HuH-7.5 (cell line): ENCODE measurements at places on chromosomes 12 and 14.

- DNase-seq = no peak
Measured at GRCh38 chr12:42730291-42730690, 140.7 kb upstream of the PRICKLE1 start.

DNA sequence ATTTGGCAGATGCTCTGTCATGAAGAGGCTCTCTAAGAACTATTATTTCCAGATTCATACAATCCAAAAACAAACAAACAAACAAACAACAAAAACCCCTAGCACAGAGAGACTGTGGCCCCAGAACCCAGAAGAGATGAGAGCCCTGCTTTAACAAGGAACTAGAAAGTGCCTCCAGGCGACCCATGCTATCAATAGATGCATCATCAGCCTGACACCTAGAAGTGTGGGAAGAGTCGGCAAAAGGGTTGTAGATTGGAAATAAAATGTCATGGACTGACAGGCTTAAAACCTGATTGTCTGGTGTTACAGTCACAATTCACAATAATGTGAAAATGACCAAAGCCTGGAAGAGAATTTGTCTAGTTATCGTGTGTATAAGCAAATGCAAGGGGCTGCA is 50.6 kb upstream of the FLRT2 start:
- no peak for DNase-seq

- DNase-seq = no peak
Measured at GRCh38 chr12:105214148-105214547, 21.8 kb downstream of the APPL2 start.

GRCh38 chr12:131063960-131064359 is 110.3 kb downstream of the ADGRD1 start:
- no peak for DNase-seq
